ENCODE measurements at places on chromosomes 16 and 17.

DNA sequence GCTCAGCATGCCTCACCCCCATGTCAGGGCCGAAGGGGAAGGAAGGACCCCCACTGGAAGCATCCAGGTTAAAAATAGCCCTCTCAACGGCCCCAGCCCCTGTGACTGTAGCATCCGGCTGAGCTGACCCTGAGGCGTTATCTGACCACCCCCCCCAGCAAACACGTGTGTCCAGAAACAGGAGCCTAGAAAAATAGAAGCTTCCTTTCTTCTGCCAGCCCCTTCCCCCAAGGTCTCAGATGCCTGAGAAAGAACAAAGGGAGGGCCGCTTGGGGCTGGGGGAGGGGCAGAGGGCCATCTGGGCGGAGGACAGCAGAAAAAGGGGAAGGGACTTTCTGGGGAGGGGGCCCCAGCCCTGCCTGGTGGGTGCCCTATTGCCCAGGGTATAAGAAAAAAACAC is 55.8 kb downstream of the ACTG1 start:
- DNase-seq, result no peak

DNA sequence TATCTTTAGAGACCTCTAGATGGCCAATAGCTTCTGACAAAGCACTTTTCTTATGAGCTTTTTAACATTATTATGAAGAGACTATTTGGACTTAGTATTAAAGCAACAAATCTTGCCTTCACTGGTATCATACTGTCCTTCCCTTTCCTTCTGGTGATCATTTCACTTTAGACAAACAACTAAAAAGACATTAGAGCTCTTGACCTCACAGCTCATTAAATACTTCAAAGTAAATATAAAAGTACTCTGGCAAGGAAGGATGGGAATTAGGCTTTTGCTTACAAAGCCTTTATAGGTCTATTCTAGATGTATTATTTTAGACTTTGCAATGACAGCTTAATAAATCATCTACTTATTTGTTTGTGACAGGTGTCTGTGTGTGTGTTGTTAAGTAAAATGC is 11.1 kb downstream of the STXBP4 start:
- no peak for DNase-seq

DNA sequence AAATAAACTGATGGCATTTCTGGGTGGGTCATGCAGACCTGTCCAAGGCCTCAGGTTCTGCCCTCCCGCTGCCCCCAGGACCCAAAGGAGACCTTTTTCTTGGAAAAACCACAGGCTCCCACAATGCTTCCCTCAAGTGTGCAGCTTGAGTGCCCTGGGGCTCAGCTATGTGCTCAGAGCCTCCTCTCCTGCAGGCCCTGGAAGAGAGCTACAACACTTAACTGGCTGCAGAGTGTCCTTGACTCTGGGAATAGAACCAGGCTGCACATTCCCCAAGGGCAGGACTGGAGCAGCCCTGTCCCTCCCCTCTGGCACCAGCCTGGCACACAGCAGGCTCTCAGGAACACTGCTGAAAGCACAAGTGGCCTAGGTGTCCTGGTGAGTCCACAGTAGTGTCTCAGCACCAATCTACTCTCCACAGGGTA is 4.8 kb upstream of the SREBF1 start:
- DNase-seq, result no peak

- no peak for DNase-seq
These were observed 45.2 kb upstream of the DHX40 start for GRCh38 chr17:59520251-59520650.

- DNase-seq, result no peak
These were observed 8.3 kb upstream of the ZNF750 start for GRCh38 chr17:82848022-82848592.

GRCh38 chr17:35161281-35161761 is 13.7 kb downstream of the UNC45B start:
- DNase-seq, result no peak

GRCh38 chr17:35731239-35731916 is at the start of gene RASL10B:
RASL10B (plus strand) TSS chr17:35731639; CDS start chr17:35735185, 3,546 bp downstream.
- DNase-seq, result peak; percentile 70

DNA sequence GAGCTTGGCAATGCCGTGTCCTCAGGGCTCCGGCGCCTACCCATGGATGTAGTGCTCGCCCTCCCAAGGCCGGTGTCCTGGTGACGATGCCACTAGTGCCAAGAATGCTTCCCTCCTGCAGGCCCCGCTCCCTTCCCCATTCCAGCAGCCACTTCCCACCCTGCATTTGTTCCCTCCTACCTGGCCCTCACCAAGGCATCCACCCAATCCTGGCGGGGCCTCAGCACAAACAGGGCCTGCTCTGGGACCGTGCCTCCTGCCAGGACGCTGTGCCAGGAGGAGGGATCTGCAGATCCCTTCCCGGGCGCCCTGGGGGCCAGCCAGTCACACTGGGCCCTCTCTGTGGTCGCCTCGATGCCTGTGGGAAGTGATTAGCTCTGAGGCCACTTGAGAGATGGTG is 25.1 kb downstream of the ABR start:
- DNase-seq, result no peak

DNA sequence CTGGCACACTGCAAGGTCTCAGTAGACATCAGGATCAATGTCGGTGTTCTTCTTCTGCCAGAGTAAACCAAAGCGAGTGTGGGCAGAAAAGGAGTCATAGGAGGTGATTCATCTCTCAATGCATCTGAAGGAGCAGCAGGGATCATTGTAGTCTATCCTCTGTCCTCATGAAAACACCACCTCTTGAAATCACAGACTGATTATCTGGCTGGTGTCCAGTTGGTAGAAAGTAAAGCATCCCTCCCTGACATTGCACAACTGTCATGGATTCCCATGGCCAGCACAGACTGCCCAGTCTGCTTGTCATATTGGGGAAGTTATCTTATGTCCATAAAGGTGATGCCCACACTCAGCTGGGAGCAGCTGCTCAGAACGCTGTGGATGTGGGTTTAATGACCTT is 74.1 kb downstream of the ABCC12 start:
- DNase-seq, result no peak

DNA sequence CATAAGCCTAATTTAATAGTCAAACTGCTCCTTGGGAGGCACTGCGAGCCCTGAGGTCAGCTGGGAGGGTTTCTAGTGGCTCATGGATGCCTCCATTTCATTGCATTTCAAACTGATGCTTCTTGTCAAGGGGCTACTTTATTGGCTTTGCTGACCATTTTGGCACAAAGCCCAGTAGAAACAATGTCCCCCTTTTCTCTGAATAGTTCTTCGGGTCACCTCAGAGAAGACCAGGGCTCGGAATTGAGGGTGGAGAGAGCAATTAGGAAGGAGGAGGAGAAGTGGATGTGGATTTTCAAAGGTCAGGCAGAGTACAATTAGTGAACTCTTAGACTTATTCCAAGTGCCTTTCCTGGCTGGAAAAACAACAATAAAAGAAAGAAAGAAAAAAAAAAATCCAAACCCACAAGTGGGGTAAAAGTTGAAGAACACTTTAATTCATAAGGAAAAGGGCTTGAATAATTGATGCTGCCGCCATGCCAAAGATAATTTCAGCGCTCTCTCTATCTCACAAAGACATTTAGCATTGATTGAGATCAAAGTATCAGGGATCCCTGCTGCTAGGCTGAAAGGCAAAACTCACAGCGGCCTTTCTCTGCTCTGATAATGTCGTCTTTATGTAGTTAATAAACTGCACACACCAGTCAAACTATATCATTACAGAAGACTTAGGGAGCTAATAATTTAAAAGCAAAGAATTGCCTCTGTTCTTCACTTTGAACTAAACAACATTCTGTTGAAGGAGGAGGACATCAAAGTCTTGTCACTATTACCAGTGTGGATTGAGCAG is 122.7 kb downstream of the RGS9 start:
- DNase-seq, result no peak

DNA sequence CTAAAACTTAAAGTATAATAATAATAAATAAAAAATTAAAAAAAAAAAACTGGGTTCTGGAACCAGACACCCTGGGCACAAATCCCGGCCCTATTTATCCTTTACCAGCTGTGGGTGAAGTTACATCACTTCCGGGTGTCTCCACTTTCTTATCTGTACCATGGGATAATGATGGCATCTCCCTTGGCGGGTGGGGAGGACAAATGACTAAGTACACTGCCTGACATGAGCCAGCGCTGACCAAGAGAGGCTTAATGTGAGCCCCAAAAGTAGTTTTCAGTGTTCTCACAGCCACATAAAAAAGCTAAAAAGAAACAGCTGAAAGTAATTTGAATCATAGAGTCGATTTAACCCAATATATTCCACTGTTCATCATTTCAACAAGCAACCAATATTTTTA is 424.9 kb downstream of the SOX9 start:
- no peak for DNase-seq

DNA sequence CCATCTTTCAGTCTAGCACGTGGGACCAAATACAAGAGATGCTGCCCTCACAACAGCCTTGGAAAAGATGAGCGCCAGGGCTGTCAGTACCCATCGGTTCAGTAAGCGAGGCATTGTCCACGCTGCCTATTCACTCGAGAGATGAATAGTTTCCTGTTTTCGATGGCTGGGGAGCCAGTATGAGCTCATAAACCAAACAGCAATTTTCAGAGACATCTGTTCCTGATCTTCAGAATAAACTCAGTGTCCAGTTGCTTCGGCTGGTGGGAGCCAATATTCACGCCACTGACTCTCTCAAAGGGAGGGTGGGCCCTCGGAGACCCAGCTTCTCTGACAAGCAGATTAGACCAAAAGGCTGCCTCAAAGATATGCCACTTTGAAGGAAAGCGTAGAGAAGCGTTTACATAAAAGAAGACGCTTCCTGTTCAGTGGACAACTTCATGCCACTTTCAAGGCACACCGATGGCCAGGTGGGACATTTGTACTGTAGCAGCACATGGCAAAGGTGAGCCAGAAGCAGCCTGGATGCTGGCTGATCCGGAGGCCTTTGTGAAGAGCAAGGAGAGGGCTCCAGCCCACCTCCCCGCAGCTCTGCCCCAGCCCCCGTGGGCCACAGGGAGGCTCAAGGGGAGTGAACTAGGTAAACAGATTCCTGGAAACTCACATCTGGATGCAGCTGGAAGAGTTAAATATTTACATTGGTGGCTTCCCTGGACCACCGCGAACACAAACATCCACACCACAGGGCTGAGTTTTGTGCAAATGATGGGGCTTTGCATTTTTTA is 6.0 kb downstream of the TIMM22 start:
- DNase-seq, result no peak

- no peak for DNase-seq
These were observed 107.6 kb upstream of the CHMP6 start for GRCh38 chr17:80883831-80884735.

- DNase-seq, result no peak
These were observed 9.7 kb downstream of the RMI2 start for GRCh38 chr16:11354733-11355574.

- no peak for DNase-seq
These were observed 18.1 kb downstream of the KCNJ2 start for GRCh38 chr17:70187383-70187782.

DNA sequence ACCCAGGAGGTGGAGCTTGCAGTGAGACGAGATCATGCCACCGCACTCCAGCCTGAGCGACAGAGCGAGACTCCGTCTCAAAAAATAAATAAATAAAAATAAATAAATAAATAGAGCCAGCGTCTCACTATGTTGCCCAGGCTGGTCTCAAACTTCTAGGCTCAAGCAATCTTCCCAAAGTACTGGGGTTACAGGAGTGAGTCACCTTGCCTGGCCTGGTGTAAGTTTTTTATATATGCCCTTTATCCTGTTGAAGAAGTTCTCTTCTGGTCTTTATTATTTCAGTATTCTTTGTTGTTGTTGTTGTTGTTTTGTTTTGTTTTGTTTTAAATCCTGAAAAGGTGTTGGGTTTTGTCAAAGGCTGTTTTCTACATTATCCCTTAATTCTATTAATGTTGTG is 30.1 kb upstream of the ABCC1 start:
- no peak for DNase-seq

DNA sequence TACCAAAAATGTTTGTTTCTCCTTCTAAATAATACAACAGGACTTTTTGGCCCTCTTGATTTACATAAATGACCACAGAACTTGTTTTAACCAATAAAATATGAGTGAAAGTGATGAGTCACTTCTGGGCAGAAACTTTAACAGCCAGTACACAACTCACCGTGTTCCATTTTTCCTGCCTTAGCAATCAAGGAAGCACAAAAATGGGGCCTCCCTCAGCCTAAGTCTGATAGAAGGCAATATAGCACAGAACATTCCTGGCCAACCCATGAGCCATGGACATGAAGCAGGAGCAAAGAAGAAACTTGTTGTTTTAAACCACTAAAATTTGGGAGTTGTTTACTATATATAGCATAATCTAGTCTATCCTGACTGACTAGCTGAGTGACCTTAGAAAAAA is 61.1 kb upstream of the MTMR4 start:
- no peak for DNase-seq

- DNase-seq, result no peak
These were observed 22.5 kb upstream of the MEAK7 start for GRCh38 chr16:84526794-84527531.

GRCh38 chr16:68659412-68660358 is 14.6 kb downstream of the CDH3 start:
- no peak for DNase-seq

DNA sequence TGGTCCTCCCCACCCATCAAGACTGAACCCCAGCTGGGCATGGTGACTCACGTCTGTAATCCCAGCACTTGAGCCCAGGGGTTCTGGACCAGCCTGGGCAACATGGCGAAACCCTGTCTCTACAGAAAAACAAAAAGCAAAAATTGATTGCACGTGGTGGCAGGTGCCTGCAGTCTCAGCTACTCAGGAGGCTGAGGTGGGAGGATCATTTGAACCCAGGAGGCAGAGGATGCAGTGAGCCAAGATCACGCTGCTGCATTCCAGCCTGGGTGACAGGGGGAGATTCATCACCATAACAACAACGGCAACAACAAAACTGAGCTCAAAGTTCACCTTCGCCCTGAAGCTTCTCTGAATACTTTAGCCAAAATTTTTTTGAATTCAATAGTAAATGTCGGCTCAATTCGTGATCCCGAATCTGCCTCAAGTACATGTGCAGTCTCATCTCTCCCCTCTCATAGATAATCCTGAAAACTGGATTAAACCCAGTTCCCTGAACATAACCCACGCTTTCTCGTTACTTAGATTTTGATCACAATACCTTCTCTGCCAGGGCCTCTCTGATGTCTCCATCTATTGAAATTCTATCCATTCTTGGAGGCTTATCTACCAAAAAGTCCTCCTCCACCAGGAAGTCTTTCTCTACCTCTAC is 13.5 kb upstream of the MYH10 start:
- no peak for DNase-seq

- no peak for DNase-seq
These were observed 1465.0 kb upstream of the GOT2 start for GRCh38 chr16:60199150-60199549.

- no peak for DNase-seq
These were observed 344 bp downstream of the PSME3IP1 start for GRCh38 chr16:57185446-57185944.

- DNase-seq, result no peak
These were observed 20.0 kb upstream of the TBX2 start for GRCh38 chr17:61379457-61380216.

DNA sequence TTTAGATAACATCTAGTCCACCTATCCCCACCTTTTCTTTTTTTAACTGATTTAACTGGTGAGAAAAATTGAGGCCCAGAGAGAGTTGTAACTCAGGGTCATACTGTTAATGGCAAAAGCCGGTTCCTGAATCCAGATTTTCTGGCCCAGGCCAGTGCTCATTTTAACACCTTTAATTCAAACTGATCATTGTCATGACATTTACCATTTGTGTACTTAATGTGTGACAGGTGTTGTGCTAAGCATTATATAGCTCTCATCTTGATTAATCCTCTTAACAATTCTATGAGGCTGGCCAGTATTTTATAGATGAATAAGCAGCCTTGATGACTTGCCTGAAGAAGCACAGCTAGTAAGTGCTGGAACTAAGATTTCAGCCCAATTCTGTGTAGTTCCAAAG is 14.4 kb downstream of the RHOT1 start:
- no peak for DNase-seq
